GM19239 (cell line): ENCODE measurements at places on chromosomes 13 and 19.

DNA sequence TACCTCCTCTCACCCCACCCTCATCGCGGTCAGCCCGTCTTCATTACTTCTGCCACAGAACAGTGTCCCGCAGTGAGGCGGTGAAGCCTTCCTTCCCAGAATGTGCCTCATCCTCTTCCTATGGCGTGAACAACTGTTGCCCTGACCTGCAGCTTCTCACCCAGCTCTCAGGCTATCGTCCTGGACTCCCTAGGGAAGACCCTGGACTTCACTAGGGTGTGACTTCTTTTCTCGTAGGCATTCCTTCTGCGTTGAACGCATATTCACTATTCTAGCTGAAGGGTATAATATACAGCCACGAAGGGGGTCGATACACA, 982 bp downstream of the ZNF865 start:
- DNase-seq, result no peak

DNA sequence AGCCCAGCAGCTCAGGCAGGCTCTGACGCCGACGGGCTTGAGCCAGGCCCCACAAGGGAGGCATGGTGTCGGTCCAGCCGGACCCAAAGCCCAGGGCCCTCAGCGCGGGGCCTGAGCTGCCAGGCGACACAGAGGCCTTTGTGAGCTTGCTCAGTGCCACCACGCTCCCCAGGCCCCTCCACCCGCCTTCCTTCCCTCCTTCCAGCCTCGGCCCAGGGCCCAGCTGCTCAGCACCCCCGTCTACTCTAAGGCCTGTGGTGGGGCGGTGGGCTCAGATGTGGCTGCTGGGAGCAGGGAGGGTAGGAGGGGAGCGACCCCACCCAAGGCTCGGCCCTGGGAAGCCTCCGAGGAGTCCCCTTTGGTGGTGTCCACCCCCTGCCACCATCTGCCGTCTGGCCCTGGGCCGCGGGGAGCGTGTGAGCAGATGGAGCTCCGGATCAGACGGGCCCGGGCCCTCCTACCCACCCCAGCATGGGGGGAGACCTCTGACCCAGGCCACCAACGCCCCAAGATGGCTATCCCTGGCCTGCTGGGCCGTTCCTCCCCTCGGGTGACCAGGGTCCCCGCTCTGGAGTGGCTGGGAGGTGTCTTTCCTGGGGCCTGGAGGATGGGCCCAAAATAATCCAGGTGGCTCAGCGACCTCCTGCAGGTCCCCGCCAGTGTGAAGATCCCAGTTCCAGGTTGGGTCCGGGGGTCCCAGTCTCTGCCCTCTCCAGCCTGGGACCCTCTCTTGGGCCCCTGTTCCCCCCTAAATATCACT, 7.8 kb downstream of the ZBTB7A start:
- DNase-seq, result no peak

DNA sequence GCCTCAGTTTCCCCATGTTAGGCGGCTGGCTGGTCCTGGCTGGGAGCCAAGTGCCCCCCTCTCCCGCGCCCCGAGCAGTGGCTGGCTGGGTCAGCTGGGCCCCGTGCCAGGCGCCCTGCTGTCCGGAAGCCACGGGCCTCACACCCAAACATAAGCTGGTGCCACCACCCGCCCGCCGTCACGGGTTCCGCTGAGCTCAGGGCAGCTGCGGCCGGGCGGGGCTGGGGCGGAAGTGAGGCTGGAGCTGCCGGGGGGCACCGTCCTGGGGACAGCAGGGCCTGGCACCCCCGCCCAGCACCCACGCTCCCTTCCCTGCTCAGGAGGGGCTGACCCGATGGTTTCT, 19.3 kb downstream of the HCN2 start:
- no peak for DNase-seq

DNA sequence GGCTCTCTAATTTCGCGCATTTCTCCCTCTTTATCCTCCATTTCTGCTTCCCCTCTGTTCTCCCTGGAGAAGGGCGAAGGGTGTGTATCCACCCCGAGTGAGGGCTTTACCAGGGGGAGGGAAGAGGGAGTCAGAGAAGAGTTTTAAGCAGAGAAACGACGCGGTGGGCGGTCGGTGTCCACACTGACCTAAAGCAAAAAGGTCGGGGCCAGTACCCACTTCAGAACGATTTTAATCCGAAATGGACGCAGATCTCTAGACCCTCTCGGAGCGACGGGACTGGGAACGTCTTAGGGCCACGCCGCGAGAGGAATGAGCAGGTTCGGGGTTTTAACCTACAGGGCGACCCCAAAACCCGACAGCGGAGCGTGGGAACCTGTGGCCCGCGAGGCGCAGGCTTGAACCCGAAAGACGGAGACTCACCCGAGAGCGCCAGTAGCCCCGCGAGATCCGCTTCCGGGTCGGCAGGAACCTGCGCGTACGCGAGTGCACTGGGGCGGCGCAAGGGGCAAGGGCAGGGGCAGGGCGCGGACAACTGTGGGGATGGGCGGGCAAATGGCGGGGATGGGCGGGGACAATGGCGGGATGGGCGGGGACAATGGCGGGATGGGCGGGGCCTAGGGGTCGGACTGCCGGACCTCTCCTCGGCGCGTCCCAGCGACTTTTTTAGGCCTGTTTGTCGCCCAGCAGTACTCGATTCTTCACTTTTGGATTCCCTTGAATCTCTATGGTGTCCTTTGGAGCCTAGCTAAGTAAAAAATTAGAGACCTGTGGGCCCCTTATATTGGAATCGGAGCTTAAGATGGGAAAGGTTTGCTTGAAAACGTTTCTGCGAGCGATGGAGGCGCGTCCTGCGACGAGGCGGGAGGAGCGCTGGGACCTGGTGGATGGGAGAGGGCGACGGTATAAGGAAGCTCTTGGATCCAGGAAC, at the start of gene ZNF677:
Gene ZNF677 (minus strand): TSS at position 463 of the 931 bp plus-strand sequence. CDS start 3,323 bp downstream, outside the sequence.
- DNase-seq, result peak; percentile 25

DNA sequence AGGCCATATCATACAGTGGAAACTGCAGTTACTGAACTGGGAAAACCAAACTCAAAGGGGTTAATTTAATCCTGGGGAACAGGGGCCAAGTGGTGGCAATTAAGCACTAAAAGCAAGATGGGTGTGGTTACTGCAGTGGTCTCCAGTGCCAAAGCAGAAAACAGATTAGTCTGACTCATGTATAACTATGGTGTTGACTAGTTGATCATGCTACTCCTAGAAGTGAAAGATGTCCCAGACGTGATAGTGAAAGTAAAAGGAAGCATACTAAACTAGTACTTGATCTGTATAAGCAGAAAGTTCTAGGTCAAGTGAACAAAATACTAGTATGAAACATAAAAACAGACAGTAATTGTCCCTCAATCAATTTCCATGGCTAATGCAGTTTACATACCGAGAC, 360.0 kb upstream of the SLITRK5 start:
- no peak for DNase-seq

GRCh38 chr13:42396501-42396900, 124.5 kb downstream of the AKAP11 start:
- no peak for DNase-seq
